ENCODE measurements at places on chromosomes 1 and 21. TPM values are rescaled to one million over a fixed set of nuclear protein-coding genes. Genes with fewer than 3 reads are reported as not detected.

GRCh38 chr1:246193537-246193936 lies 313.5 kb downstream of the SMYD3 start:
- H3K27me3 ChIP-seq, result no peaks in the 10 kb centered on the region
- H3K4me3 ChIP-seq, result no peak overlapping the region
- no peak for DNase-seq
- H3K36me3 ChIP-seq, result no peaks in the 10 kb centered on the region
- no peak overlapping the region for H3K27ac ChIP-seq
- H3K4me1 ChIP-seq, result no peaks in the 10 kb centered on the region

DNA sequence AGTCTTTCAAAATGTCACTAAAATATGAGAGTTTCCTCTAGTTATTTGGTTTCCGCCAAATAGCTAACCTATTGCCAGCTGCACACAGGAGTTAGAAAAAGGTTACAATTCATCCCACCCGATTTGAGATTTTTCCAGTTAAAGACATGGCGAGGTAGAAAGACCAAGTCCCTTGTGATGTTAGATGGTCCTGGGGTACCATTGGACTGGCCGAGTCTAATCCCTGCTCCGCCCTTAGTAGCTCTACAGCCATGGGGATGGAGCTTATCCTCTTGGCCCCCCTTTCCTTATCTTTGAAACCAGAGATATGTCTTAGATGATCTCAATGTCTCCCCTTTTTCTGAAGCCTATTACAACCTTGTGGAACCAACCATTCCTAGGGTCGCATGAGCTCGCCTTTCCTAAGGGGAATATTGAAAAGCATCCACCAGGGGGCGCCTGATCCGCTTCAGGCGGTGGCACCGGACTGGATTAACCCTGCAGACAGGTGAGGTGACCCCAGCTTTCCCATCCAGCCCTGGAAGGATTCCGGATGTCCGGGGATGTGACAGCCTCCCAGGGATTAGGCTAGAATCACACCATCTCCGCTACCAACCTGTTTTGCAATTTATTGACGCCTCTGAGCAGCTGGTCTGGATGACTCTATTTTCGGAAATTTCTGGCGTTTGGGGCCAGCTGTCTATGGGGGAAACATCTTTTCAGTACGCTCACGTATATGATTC lies 68.3 kb upstream of the SIM2 start:
- H3K27me3 ChIP-seq, result peaks cover 2% of the 10 kb centered on the region
- no peaks in the 10 kb centered on the region for H3K4me1 ChIP-seq
- H3K4me3 ChIP-seq, result no peak overlapping the region
- peak; percentile 16 for DNase-seq
- H3K36me3 ChIP-seq, result no peaks in the 10 kb centered on the region
- no peak overlapping the region for H3K27ac ChIP-seq

- no peak for DNase-seq
- peaks cover 15% of the 10 kb centered on the region for H3K27me3 ChIP-seq
- H3K27ac ChIP-seq, result no peak overlapping the region
- no peak overlapping the region for H3K4me3 ChIP-seq
- peaks cover 5% of the 10 kb centered on the region for H3K36me3 ChIP-seq
Observed at GRCh38 chr1:160082487-160082886, 1.1 kb downstream of the KCNJ9 start.

GRCh38 chr1:68600049-68600661 lies 103.3 kb upstream of the DEPDC1 start:
- no peak overlapping the region for H3K4me3 ChIP-seq
- no peaks in the 10 kb centered on the region for H3K36me3 ChIP-seq
- H3K27ac ChIP-seq, result no peak overlapping the region
- H3K4me1 ChIP-seq, result no peaks in the 10 kb centered on the region
- no peak for DNase-seq

- no peak overlapping the region for H3K27ac ChIP-seq
- no peak overlapping the region for H3K4me3 ChIP-seq
- DNase-seq, result no peak
- H3K4me1 ChIP-seq, result no peaks in the 10 kb centered on the region
- H3K27me3 ChIP-seq, result no peaks in the 10 kb centered on the region
Observed at GRCh38 chr1:81607086-81607485, 193.6 kb upstream of the ADGRL2 start.

- H3K4me1 ChIP-seq, result peaks cover 4% of the 10 kb centered on the region
- DNase-seq, result no peak
- H3K4me3 ChIP-seq, result no peak overlapping the region
- no peak overlapping the region for H3K27ac ChIP-seq
- peaks cover 35% of the 10 kb centered on the region for H3K27me3 ChIP-seq
Observed at GRCh38 chr21:45468971-45469272, 64.0 kb downstream of the COL18A1 start.

DNA sequence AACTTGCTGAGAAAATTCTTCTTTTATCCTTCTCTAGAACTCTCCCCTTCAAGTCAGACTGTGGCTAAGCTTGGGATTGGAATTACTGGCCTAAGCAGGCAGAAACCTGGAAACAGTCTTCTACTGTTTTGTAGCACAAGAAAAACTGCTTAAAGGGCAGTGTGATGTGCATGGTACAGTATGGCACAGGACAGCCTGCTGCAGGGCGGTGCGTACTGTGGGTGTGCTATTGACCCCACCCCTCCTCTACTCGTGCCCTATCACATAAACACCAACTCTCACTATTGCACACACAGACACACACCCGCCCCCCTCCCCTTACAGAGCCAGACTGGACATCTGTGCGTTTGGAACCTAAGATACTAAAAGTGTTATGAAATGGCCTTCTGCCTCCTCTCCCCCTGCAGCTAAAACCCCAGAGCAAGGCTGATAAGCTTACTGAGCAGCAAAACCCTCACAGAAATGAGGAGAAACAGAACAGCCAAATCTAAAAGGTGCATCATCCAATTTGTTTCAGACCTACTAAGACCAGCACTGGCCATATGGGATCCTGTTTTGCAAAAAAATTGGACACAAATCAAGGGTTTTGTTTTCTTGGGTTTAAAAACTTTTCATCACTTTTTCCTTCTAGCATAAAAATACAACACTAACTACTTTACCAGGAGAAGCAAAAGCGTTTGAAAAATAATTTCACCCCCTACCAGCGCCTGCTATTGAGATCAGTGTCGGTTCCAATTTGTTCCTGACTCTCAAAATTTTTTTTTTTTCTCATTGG lies 355.8 kb upstream of the LYPLAL1 start:
- DNase-seq, result no peak
- no peak overlapping the region for H3K4me3 ChIP-seq
- no peaks in the 10 kb centered on the region for H3K4me1 ChIP-seq
- H3K27ac ChIP-seq, result no peak overlapping the region
- H3K36me3 ChIP-seq, result no peaks in the 10 kb centered on the region
- H3K27me3 ChIP-seq, result no peaks in the 10 kb centered on the region

- no peaks in the 10 kb centered on the region for H3K4me1 ChIP-seq
- H3K4me3 ChIP-seq, result no peak overlapping the region
- no peak for DNase-seq
- H3K36me3 ChIP-seq, result no peaks in the 10 kb centered on the region
- no peaks in the 10 kb centered on the region for H3K27me3 ChIP-seq
Observed at GRCh38 chr21:31774031-31774430, 42.1 kb upstream of the SCAF4 start.

DNA sequence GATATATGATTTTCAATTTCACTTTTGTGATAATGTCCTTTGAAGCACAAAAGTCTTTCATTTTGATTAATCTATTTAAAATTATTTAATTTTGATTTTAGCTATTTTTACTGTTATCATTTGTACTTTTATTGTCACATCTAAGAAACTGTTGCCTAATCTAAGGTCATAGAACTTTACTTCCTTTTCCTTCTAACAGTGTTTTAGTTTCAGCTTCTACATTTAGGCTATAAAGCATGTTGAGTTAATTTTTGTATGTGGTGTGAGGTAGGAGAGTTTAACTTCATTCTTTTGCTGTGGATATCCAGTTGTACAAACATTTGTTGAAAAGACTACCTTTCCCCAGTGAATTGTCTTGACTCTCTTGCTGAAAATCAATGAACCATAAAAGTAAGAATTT lies 204.5 kb downstream of the TM2D1 start:
- no peaks in the 10 kb centered on the region for H3K4me1 ChIP-seq
- H3K36me3 ChIP-seq, result no peaks in the 10 kb centered on the region
- DNase-seq, result no peak

DNA sequence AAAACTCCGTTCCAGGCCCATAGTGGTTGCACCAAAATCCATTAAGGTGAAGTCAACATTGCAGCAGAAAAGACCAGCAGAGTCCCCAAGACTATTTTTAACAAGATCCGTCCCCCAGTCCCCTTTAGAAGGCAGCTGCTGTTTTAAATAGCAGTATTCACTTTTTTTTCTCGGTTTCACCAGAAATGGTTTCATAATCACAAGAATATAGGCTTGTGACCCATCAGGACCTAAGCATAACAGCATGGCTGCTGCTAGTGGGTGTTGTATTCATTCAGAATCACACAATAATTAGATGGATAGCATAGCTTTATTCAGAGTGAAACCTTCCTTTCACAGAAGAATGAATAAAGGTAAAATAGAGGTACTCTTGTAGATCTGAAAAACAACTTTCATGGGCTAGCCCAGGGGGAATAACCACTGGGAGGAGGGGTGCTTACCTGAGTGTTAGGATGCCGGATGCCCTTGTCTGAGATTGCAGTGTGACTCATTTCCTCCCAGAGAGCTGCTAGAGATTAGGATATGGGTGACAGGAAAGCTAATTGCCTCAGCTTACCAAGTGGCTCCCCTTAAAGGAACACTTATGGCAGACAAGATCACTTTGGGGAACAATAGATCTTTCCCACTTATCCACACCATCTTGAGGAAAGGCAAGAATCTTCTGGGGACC lies 35.0 kb downstream of the ACKR1 start:
- no peak overlapping the region for H3K27ac ChIP-seq
- H3K36me3 ChIP-seq, result no peaks in the 10 kb centered on the region
- no peak overlapping the region for H3K4me3 ChIP-seq
- no peaks in the 10 kb centered on the region for H3K4me1 ChIP-seq
- DNase-seq, result no peak

GRCh38 chr1:36157115-36157903 lies 1.3 kb downstream of the MAP7D1 start:
- peaks cover 48% of the 10 kb centered on the region for H3K4me1 ChIP-seq
- H3K27me3 ChIP-seq, result no peaks in the 10 kb centered on the region
- DNase-seq, result no peak
- H3K27ac ChIP-seq, result peak overlapping the region; percentile 89
- peak overlapping the region; percentile 73 for H3K4me3 ChIP-seq

DNA sequence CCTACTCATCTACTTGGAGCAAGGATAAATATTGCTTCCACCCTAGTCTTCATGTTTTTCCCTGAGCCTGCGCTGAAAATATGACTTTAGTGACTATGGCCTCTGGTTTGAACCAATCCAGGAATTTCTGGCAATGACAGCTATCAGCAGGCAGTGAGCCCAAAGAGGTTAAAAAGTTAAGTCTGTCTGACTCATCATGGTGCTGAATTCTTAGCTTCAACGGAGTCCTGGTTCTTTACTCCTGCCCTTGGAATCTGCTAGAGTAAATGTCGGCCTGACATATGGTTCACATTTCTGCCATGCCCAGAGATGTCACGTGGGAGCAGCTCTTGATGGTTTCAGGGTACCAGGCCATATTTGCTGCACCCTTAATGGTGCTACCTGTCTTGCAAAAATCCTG lies 351.6 kb upstream of the PLXNA2 start:
- H3K36me3 ChIP-seq, result no peaks in the 10 kb centered on the region

The BARHL2 gene
- total RNA-seq, result not detected

The PYHIN1 gene
- 32.6 TPM for total RNA-seq

The NLRP3 gene
- total RNA-seq, result 2.9 TPM

The BSND gene
- total RNA-seq, result not detected

Data from T-cell (primary cell).